ENCODE measurements at places on chromosomes 6 and 20.

- DNase-seq, result peak; percentile 49
Observed at GRCh38 chr20:33862709-33863403, 51.7 kb downstream of the CHMP4B start.

DNA sequence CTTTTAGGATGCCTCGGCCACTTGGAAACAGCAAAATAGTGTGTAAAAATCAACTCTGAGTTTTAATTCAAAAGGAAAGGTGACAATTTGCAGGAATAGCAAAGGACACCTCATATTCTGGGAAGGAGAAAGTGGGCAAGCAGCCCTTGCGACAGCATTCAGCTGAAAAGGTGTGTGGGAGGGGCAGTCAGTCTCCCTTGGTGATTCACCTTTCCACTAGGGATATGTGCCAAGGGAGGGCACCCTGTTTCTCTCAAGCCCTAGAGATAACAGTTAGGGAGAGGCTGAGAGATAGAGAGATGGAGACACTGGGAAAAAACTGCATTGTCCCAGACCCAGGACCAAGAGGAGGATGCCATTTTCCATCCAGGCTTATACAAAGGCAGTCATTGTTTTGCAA, 228.1 kb downstream of the EPM2A start:
- no peak for DNase-seq

- DNase-seq, result no peak
Observed at GRCh38 chr6:135265278-135265677, 84.2 kb downstream of the MYB start.

- DNase-seq, result no peak
Observed at GRCh38 chr6:151430886-151431285, 21.0 kb downstream of the RMND1 start.

GRCh38 chr6:15299430-15300131, 53.7 kb downstream of the JARID2 start:
- DNase-seq, result no peak

Measured in activated CD8-positive, alpha-beta memory T cell treated with anti-CD3 and anti-CD28 coated beads for 48 hours (primary cell).